ENCODE measurements at places on chromosomes 11 and 22. TPM values are rescaled to one million over a fixed set of nuclear protein-coding genes. Genes with fewer than 3 reads are reported as not detected.

The ELFN2 gene
- total RNA-seq: 0.17 TPM

DNA sequence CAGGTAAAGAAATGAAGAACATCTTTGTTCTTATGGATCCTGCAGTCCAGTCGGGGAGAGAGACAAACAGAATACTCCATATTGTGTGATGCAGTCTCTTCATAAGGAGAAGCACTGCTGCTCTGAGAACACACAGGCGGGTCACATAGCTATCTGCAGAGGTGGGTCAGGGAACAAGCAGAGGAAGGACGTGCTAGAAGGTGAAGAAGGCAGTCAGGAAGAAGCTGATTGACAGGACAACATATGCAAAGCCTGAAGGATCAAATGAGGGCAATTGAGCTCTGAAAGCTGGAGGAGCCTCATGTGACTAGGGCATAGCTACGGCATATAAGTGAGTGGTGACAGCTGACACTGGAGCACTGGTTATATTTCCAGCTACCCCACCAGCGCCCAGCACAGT is 122.5 kb downstream of the OPCML start:
- no peak for DNase-seq

GRCh38 chr11:84398017-84398626 is 1112.0 kb upstream of the CCDC90B start:
- no peak for DNase-seq

DNA sequence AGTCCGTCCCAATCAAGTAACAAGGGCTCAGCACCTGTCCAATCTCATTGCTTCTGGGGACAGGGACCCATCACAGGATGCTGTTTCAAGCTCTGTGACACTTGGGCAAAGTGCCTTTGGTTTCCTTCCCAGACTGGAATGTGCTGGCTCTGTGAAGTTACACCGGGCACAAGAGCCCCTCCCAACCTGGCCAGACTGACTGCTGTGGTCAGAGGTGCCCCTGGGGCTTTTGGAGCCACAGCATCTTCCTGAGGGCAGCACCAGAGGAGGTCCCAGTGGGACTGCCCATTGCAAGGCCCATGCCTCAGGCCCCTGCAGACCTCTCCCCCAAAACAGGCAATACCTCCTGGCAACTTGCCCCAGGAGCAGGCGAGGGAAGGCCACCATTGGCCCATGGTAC is 155.2 kb upstream of the GRK3 start:
- DNase-seq: no peak

- DNase-seq: no peak
These were observed 29.4 kb downstream of the PPP2R1B start for GRCh38 chr11:111736621-111737443.

GRCh38 chr11:76597533-76598425 is 72.8 kb downstream of the LRRC32 start:
- no peak for DNase-seq

The NAALADL1 gene
- not detected for total RNA-seq

The TYR gene
- total RNA-seq: not detected

- peak; percentile 77 for DNase-seq
These were observed 16.7 kb upstream of the TXNRD2 start for GRCh38 chr22:19958083-19959042.

DNA sequence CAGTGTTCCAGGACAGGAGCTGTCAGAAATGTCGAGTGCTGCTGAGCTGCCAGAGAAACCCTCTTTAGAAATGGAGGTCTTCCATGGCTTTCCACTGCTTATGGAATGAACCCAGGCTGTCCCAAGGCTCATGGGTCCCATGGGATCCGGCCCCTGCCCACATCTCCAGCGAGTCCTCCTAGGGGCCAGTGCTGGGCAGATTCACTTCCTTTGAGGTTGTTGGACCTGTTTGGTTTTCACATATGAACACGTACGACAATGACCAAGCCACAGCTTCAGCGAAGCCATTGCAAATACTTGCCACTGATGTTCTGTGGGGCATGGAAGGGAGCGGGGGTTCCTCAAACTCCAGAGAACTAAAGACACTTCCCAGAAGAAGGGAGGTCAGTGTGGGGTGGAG is 483.3 kb downstream of the TBC1D22A start:
- DNase-seq: no peak

The LIPT2 gene
- total RNA-seq: 4.8 TPM

The CARD10 gene
- 22.4 TPM for total RNA-seq

The DENND6B gene
- 2.8 TPM for total RNA-seq

The NCAM1 gene
- 38.7 TPM for total RNA-seq

The SLCO2B1 gene
- not detected for total RNA-seq

DNA sequence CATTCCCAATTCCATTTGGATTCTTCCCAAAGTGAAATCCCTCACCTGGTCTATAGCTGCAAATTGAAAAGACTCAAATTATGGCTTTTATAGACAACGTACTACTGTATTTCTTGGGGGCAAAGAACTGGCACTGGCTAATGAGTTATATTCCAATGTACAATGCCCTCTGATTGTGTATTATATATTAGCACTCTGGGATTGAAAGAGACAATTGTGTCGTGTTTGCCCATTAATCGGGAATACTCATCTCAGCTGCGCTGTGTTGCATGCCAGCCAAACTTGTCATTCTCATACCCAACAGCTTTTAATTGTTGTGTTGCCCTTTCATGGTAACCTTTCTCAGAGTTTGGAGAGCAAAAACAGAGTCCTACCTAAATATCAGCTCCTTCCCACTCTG is 55.0 kb upstream of the ZBTB44 start:
- no peak for DNase-seq

DNA sequence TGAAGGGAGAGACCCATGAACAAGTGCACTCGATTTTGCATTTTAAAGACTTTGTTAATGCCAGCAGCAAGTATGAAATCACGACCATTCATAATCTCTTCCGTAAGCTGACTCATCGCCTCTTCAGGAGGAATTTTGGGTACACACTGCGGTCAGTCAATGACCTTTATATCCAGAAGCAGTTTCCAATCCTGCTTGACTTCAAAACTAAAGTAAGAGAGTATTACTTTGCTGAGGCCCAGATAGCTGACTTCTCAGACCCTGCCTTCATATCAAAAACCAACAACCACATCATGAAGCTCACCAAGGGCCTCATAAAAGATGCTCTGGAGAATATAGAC is 5.9 kb downstream of the SERPIND1 start:
- DNase-seq: peak; percentile 15

The SERPING1 gene
- total RNA-seq: 5.4 TPM

GRCh38 chr22:42885446-42885845 is 28.4 kb upstream of the ARFGAP3 start:
- DNase-seq: peak; percentile 48

The OR2AG2 gene
- total RNA-seq: 0.19 TPM

The P2RX6 gene
- total RNA-seq: 51.2 TPM

GRCh38 chr11:23957314-23957713 is 539.5 kb upstream of the LUZP2 start:
- DNase-seq: no peak

The MUC2 gene
- total RNA-seq: not detected

GRCh38 chr11:115065830-115066664 is 387.7 kb downstream of the NXPE2 start:
- no peak for DNase-seq

The MS4A6A gene
- total RNA-seq: not detected

GRCh38 chr11:62621567-62622470 is at the start of gene B3GAT3:
TSS of gene B3GAT3 (minus strand) at chr11:62621986. CDS start at chr11:62621947, 39 bp downstream.
- DNase-seq: peak; percentile 97

DNA sequence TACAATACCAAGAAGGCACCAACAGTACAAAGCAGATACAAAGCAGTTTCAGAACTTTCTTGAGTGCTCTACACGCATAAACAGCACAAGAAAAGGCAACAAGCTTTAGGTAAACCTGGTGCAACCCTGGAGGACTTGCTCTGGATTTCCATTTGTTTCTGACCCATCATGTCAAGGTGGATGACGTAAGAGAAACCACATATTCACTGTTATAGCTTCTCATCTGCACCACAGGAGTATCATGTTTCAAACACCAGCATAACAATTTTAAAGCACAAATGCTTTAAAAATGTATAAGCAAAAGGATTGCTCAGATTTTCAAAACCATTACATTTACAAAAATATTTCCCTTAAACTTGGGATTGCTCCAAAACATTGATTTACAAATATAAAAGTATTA is 25.0 kb upstream of the YPEL1 start:
- DNase-seq: peak; percentile 82

GRCh38 chr22:17964156-17964555 is 60.2 kb downstream of the MICAL3 start:
- no peak for DNase-seq
